ENCODE measurements at places on chromosomes 11 and 22. TPM values are rescaled to one million over a fixed set of nuclear protein-coding genes. Genes with fewer than 3 reads are reported as not detected.

The HBE1 gene
- polyA plus RNA-seq = not detected

The GRM5 gene
- polyA plus RNA-seq = under 0.01 TPM

The P2RY6 gene
- 0.04 TPM for polyA plus RNA-seq

The SAMM50 gene
- polyA plus RNA-seq = 56.5 TPM

The NFAM1 gene
- polyA plus RNA-seq = not detected

The ANO5 gene
- not detected for polyA plus RNA-seq

The TRPM5 gene
- not detected for polyA plus RNA-seq

The TBX1 gene
- 1.3 TPM for polyA plus RNA-seq
